ENCODE measurements at places on chromosomes 6 and 20.

DNA sequence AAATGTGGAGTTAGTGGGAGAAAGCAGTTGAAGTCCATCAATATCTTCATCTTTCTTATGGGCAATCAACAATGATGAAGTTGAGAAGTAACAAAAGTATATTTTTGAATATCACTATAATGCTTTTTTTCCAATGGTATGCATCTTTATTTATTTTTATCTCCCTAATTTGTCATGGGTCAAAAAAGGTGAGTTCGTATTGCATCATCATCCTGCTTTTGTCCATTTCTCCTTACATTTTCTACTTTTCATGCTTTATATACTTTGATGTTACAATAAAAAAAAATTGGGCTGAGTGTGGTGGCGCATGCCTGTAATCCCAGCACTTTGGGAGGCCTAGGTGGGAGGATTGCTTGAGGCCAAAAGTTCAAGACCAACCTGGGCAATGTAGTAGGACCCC is 101.2 kb upstream of the STXBP5 start:
- no peak for DNase-seq

DNA sequence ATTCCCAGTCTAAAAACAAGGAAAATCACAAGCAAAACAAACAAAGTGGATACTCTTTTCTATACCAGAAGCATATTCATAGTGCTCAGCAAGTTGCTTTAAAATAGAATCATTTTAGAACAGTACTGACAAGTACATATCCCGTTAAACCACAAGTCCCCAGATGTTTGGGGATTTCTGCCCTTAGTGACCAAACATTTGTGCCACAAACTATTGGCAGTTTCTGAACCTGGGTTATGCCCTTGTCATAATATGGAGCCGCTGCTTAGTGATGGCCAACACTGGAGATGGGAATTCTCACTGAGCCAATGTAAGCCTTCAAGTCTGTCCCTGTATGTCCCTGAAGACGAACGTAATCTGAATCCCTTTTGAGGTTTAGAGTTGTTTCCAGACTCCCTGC is 436.7 kb upstream of the JAG1 start:
- DNase-seq = no peak

DNA sequence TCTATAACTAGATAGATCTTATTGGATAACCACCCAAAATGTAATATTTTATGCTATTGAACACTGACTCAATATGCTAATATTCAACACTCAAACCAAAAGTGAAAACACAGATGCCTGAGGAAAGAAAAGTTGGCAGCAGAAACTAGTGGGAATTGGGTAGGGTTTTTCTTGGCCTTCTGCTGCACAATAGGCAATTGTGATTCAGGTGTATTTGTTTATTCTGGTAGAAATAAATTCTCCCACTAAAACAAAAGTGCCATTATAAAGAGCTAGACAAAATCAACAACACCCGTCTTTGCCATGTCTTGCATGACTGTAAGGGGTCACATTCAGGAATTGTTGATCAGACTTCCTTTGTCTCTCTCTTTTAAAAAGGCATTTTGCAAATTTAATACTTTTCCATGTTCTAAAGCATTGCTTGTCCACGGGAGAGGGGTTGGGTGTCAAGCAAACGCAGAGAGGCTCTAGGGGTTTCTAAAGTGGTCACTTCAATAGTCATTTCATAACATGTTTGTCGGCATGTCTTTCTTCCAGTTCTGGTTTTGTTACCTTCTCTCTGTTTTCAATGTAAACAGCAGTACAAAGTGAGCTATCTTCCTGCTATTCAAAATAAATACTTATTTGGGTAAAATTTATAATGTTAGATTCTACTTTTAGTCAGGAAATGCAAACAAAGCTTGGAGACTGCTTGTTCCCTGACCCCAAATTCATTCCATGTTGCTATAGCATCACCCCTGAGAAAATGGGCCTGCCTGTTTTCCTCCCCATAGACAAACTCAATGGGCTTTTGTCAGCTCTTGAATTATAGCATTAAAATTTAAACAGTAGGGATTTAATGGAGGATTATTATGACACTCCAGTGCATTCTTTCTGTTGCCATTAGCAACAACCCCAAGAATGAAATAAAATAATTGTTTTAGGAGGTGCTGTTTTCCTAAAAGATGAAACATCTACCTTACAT is 217.0 kb upstream of the CCN2 start:
- no peak for DNase-seq

- DNase-seq = peak; percentile 38
These were observed 101.0 kb upstream of the DTNBP1 start for GRCh38 chr6:15763837-15764236.

GRCh38 chr6:6386010-6386409 is 65.5 kb upstream of the F13A1 start:
- DNase-seq = no peak

DNA sequence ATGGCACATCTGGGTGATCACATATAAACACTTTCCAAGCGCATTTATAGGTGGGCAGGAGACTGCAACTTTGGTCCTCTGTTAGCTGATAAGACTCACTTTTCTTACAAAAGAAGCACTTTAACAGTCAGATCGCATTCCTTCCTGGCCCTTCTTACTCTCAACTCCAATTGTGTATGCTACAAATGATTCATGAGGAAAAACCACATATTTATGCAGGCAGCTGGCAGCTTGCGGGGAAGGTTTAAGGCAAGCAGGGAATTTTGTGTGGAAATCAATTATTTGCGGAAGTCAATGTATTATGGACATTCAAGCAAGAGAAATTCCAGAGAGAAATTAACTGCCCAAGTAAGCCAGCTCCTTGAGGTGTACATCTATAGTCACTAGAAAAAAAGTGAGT is 194.0 kb downstream of the PKHD1 start:
- no peak for DNase-seq

GRCh38 chr20:4691753-4692152 is 30.0 kb upstream of the PRND start:
- no peak for DNase-seq

- no peak for DNase-seq
These were observed 101.8 kb downstream of the PREP start for GRCh38 chr6:105301072-105301503.

Measured in ELR (cell line).